ENCODE measurements at places on chromosomes 3 and 15.
A peak's percentile ranks its signal among the peaks of the same experiment; 100 is the strongest.

DNA sequence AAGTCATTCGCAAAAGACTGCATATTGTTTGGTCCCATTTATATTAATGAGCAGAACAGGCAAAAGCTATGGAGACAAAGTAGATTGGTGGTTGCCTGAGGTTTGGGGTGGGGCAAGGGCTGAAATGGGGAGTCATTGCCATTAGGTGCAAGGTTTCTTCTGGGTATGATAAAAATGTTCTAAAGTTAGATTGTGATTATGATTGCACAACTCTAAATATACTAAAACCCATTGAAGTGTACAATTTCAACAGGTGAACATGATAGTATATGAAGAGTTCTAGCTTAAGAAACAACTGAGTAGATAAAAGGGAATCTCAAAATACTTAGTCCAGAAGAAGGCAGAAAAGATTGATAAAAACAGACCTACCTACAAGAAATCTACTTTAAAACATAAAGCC lies 56.7 kb downstream of the PAK2 start:
- no peak for DNase-seq

- DNase-seq: peak; percentile 72
These were observed 122.5 kb upstream of the ZBED2 start for GRCh38 chr3:111717601-111718000.

DNA sequence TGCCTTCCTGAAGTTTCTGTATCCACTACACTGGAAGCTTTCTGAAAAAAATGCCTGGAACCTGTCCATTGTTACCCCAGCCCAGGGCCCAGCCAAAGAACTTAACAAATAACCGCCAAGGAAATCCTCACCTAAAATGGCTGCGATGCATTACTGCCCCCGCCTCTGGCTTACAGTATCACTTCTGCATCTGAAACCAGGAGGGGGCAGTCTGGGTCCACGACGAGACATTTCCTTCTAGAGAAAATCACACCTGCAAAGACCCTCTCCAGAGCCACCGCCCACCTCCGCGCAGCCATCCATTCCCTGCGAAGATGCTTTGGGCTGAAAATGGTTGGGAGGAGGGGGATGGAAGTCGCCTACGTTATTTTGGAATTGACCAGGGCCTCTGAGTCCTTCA lies 22.4 kb upstream of the CELF6 start:
- DNase-seq: peak; percentile 64

GRCh38 chr3:89278302-89279025 lies 171.0 kb downstream of the EPHA3 start:
- DNase-seq: no peak

DNA sequence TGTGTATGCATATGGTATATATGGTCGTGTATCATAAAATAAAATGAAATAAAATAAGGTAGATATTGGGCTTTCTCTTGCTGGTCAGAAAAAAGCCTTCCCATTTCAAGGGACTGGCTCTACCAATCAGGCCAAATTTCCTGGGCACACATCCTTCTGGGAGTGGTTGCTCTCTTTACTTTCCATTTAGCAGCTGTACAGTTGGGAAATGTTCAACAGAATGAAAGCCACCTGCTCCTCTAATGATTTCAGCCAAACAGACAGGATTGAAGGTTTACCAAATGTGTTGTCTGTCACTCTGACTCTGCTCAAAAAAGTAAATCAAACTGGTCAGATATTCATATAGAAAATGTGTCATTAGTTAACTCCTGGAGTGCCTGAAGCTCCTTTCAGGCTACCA lies 380.4 kb downstream of the ROBO2 start:
- no peak for DNase-seq

DNA sequence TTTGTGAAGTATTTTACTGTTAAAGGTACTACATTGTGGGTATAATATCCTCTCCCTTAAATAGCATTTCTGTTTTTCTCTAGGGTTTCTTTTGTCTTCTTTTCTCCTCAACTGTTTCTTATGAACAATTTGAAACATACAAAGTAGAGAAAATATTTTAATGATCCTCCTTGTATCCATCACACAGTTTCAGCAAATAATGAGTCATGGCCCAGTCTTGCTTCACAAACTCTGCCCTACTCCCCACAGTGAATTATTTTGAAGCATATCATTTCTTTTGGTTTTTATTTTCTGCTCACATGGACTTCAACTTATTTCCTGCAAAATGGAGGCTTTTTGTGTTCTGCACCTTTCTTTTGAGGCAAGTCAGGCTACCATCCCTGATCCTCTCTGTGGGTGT lies 6.1 kb upstream of the SCAANT1 start:
- no peak for DNase-seq

- peak; percentile 43 for DNase-seq
These were observed 12.4 kb downstream of the KLF13 start for GRCh38 chr15:31338879-31339557.

DNA sequence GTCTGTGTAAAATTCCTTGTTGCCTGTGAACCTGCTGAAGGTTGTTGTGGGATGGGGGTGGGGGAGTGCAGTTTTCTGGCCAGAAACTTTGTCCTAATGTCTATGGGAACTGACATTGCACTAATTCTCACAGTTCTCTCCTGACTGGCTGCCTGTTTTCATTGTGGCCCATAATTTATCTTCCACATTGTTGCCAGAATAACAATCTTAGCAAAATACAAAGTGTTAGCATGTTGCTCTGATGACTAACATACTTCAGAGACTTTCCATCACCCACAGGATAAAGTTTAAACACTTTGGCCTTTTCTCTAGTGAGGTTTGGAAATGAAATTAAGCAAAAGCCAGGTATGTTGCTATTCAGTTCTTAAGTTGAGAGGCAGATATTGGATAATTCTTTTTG lies 81.4 kb upstream of the TBC1D5 start:
- no peak for DNase-seq

GRCh38 chr15:62648954-62649353 lies 393.6 kb upstream of the TPM1 start:
- no peak for DNase-seq

GRCh38 chr15:98803228-98804056 lies 155.1 kb downstream of the IGF1R start:
- no peak for DNase-seq

DNA sequence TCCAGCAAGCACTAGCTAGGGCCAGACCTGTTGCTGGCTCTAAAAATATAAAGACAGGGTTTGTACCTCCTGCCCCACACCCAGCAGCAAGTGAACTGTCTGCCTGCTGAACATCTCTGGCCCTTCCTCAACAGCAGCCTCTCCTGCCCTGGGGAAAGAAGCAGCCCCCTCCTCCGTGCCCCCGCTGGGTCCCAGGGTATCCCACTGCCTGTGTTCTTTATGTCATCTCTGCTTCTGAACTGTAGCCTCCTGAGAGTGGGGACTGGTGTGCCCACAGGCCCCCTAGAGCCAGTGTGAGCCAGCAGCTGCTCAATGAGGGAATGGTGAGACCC lies 54.5 kb downstream of the ACAD9 start:
- no peak for DNase-seq

- DNase-seq: no peak
These were observed 66.5 kb downstream of the CD47 start for GRCh38 chr3:108024146-108024850.

DNA sequence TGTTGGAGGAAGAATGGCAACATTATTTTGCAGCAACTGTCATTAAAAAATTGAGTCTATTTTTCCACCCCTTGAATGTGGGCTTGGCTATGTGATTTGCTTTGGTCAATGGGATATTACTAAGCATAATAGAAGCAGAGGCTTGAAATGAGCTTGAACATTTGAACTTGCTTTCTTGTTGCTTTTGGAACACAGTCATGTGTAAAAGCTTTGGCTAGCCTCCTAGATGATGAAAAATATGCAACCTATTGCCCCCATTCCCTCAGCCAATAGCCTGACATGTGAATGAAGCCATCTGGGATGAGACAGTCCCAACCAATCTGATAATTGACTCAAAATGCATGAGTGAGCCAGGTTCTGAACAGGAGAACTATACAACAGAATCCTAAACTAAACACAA lies 78.4 kb downstream of the PLSCR2 start:
- DNase-seq: no peak

GRCh38 chr3:116947148-116947547 lies 237.6 kb downstream of the TUSC7 start:
- no peak for DNase-seq

GRCh38 chr3:144358191-144358590 lies 386.6 kb downstream of the DIPK2A start:
- no peak for DNase-seq

DNA sequence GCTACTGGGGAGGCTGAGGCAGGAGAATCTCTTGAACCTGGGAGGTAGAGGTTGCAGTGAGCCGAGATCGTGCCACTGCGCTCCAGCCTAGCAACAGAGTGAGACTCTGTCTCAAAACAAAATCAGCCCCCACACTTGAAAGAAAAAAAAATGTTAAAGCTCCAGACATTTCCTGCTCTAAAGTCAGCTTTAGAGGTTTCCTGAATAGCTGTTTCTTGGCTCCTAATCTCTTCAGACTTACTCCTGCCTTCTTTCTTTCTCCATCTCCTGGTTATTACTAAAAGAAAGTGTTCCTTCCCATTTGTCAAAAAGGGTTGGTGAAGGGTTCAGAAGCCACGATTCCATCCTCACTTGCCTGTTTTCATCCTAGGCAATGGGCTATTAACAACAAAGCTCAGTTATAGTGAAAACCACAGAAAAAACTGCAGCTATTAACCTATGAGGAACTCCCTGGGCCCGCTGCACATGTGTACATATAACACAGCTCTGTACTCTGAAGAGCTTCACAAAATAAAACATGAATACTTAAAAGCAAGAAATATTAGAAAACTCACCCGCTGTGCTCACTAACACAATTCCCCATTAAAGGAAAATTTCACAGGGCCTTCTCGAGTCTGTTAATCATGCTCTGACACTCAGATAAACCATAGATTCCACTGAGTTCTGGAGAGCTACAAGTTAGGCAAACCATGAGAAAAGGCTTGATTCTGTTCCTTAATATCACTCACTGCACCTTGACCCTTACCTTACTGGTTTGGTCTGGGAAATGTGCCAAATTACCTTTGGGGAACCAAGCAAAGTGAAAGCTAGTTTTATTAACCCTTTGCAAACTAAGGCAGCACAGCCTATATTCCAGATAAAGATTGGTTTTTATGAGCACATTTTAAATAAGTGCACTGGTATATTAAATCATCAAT lies 89.9 kb upstream of the TSPAN3 start:
- DNase-seq: peak; percentile 30

DNA sequence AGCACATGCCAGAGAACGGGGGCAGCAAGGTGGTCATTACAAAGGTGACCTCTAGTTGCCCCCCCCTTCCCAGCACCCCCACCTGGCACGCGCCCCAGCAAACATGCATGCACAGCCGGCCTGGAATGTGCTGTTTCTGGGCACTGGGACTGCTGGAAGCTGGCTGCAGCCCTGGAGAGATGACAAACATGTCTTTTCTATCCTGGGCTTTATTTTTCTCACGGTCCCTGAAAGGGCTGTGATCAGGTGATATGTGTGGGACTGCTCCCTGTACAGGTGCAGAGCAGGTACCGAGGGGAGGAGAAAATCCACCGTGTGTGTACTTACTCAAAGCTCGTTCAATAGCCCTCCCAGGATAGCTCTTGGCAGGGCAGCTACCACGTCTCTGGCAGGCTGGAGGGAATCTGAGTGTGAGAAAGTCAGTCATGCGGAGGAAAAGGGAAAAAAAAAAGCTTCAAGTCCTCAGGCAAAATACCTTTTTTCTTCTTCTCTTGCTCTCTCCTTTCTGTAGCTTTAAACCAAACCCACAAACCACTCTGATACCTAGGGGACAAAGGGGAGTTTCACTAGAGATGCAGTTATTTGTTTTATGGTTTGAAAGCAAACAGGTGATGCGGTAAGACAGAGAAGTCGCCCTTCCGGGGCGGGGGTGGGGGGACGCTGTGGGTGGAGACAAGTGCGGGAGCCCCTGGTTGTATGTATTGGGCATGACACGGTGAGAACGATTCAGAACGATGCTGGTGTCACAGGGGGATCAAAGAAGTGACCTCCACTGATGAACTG lies 5.0 kb upstream of the HES1 start:
- DNase-seq: peak; percentile 9

- no peak for DNase-seq
These were observed 53.1 kb downstream of the HEG1 start for GRCh38 chr3:125002414-125003368.

- no peak for DNase-seq
These were observed 122.4 kb downstream of the SMAD6 start for GRCh38 chr15:66824424-66824823.

DNA sequence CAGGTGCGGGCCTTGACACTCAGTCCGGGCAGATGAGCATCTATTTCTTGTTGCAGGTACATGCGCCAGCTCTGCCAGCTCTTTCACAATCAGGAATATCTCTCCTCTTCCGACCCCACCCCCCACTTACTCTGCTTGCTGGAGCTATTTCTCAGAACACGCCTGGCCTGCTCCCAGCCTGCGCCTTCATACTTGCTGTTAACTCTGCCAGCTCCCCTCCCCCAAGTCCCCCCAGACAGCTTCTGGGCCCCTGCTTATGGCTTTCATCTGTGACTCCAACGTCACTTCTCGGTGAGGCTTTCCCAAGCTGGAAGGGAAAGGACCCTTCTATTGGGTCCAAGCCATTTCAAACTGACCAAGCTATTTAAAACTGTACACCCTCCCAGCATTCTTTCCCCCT lies 15.2 kb downstream of the MAGEF1 start:
- no peak for DNase-seq

GRCh38 chr3:72382460-72382859 lies 465.8 kb downstream of the SHQ1 start:
- DNase-seq: no peak

- DNase-seq: no peak
These were observed 440.8 kb upstream of the GBE1 start for GRCh38 chr3:82202269-82202668.

- DNase-seq: no peak
These were observed 178.2 kb downstream of the TNIK start for GRCh38 chr3:171282041-171282440.

GRCh38 chr3:140166861-140167599 lies 232.0 kb downstream of the CLSTN2 start:
- DNase-seq: no peak

DNA sequence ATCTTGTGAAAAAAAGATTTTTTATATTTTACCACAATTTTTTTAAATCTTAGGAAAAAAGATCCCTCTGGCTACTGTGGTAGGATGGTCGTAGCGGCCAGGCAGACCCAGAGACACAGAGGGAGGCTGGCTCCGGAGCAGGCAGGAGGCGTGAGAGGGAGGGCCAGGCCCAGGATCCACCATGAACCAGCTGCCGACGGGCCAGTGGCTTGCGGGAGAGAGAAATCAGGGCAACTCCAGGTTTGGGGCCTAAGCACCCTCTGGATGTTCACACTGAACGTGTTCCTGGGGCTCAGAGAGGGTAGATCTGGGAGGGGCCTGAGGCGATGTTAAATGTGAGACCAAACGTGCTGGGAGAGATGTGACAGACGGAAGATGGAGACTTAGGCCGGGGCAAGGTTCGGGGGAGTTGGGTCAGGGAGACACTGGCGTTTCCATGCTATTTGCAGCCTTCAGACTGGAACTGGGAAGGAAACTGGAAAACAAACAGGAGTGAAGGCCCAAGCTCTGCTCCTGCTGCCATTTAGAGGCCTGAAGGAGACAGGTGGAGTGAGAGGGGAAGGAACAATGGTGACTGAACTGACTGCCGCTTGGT lies 1.6 kb upstream of the VILL start:
- no peak for DNase-seq
